ENCODE measurements at places on chromosomes 6 and 20.

DNA sequence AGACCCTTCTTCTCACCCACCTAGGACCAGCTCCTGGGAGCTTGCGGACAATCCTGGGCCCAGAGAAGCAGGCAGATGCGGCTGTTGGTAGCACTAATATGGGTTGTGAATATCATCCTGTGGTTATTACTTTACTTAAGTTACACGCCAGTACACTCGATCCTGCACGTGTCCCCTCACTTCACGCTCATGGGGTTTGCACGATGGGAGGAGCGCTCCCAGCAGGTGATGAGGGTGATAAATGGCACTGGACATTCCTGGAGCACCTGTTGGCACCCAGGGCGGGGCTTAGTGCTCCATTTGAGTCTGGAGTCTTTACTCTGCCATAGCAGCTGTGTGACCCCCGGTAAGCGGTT is 335.1 kb downstream of the PREX1 start:
- no peak for DNase-seq

DNA sequence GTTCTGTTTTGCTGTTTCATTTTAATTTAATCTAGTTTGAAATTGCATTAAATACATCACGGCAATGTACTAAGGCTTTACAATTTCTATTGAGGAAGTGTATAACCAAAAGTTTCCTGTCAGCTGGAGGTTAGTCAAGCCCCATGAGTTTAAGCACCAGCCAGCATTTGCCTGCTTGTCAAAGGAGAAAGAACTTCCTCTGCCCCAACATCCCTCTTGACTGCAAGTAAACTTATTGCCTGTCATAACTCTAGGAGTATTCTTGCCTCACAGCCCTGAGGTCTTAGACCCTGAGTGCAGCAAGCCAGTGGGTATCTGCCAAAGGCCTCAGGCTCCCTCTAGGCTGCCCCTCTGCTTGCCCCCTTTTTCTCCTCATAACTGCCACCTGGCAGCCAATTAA is 106.7 kb upstream of the INSM1 start:
- no peak for DNase-seq

GRCh38 chr20:40279390-40279789 is 409.6 kb downstream of the MAFB start:
- DNase-seq = no peak

DNA sequence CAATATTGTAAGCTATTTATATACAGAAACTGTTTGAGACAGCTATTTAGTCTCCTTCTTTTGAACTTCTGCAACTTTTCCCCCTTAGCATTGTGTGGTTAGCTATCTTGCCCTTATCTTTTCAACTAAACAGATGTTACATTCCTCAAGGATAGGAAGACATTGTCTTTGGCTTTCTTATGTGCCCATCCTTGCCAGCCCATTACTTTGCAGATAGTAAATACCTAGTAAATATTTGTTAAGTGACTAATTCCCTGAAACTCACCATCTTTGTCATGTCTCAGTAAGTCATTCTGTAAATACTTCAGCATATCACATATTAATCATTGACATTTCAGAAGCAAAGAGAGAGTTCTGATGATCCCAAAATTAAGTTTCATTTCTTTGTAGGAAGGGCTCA is 69.1 kb upstream of the FLRT3 start:
- DNase-seq = no peak

DNA sequence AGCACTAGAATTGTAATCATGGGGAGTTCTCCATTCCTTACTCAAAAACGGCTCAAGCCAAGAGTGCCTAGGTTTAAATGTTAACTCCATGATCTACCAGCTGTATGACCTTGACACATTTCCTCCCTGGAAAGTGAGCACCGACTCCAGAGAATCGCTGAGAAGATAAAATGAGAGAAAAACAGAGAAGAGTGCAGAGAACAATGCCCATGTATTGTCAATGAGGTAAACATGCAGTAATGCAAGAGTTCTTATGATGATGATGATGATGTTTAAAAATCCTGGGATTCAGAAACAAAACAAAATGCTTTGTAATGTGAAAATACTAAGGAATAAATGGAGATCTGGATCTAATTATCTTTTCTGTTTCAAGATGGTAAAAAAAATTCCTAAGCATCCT is 64.8 kb upstream of the BEND6 start:
- DNase-seq = no peak

GRCh38 chr20:44662261-44662660 is 10.8 kb upstream of the ADA start:
- no peak for DNase-seq

DNA sequence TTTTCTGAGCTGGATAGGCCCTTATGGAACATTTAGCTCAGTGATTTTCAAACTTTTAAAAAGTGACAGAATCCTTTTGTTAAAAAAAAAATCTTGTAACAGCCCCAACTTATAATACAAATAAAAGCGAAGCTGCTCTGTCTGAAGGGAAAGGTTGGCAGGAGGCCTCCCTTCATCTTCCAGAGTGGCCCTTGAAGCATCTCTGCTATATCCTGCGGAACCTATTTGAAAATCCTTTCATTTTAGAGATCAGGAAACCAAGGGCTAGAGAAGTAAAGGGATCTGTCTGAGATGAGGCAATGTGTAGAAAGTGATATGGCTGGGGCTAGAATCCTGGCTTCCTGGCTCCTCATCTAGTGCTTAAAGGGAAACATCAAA is 107.8 kb downstream of the UBE3D start:
- no peak for DNase-seq

GRCh38 chr20:13277663-13278295 is 56.7 kb downstream of the ISM1 start:
- DNase-seq = no peak

DNA sequence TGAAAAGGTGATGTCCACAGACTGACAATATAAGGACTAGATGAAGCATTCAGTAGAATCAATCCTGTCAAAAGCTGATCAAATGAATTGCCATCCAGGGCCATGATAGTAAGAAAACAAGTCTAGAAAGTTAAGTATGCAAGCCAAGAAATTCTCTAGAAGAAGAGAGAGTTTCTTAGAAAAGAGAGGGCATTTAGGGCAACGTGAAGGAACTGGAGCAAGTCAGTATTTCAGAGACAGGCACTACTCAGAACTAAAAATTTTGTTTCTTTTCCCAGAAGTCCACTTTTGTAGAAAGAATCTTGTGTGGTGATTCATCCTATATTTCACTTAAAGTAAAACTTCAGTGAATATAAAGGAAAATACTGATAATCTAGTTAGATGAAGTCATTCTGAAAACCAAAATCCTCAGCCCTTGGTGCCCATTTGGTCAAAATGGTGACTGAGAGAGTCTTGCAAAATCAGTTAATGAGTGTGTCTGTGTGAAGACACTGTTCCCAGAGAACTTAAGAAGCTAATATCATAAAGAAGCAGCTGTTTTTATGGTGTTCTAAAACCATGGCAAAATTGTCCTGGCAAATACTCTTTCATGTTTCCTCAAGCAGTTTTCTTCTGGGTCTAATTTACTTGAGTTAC is 82.2 kb downstream of the COL19A1 start:
- no peak for DNase-seq
